ENCODE measurements at places on chromosomes 3 and 15. TPM values are rescaled to one million over a fixed set of nuclear protein-coding genes. Genes with fewer than 3 reads are reported as not detected.

The DPPA2 gene
- total RNA-seq, result not detected

The GRM2 gene
- total RNA-seq, result 1.5 TPM

The SH2D7 gene
- total RNA-seq, result not detected

The CFAP92 gene
- total RNA-seq, result 1.1 TPM

The PXYLP1 gene
- total RNA-seq, result 48.6 TPM

The SATB1 gene
- total RNA-seq, result 70.8 TPM

The CSTA gene
- 6.3 TPM for total RNA-seq

The ATP13A5 gene
- total RNA-seq, result 0.89 TPM

The LYSMD4 gene
- total RNA-seq, result 19.2 TPM

The TMEM212 gene
- total RNA-seq, result 0.22 TPM

The XCR1 gene
- total RNA-seq, result not detected

The ARPIN gene
- 16.1 TPM for total RNA-seq

The BHLHE40 gene
- 41.7 TPM for total RNA-seq

The COL8A1 gene
- total RNA-seq, result 196 TPM

The COL6A5 gene
- total RNA-seq, result 0.06 TPM

The CYP8B1 gene
- not detected for total RNA-seq

The SNTN gene
- total RNA-seq, result 0.59 TPM

The SLC28A2 gene
- total RNA-seq, result not detected

The TMEM207 gene
- total RNA-seq, result not detected

The FRMD4B gene
- total RNA-seq, result 66.7 TPM

The ACTRT3 gene
- total RNA-seq, result 6.7 TPM

The CATSPER2 gene
- 5.1 TPM for total RNA-seq

The BFSP2 gene
- total RNA-seq, result not detected

The ROPN1 gene
- not detected for total RNA-seq

The INSYN1 gene
- 26.1 TPM for total RNA-seq

The CCDC191 gene
- 5.6 TPM for total RNA-seq

The FGF12 gene
- total RNA-seq, result 113 TPM

The IMPG2 gene
- total RNA-seq, result 3.1 TPM

The OR5H1 gene
- not detected for total RNA-seq

The LRRC31 gene
- total RNA-seq, result 0.50 TPM

The AGTR1 gene
- 5.2 TPM for total RNA-seq

The TIMP4 gene
- total RNA-seq, result 8.7 TPM

The STAG1 gene
- 57.0 TPM for total RNA-seq

The AHSG gene
- 1.5 TPM for total RNA-seq

All from spinal cord (tissue), 10 donors.